Stimulated activated CD4-positive, alpha-beta T cell treated with anti-CD3 and anti-CD28 coated beads, TNF-alpha, amount 100 ng/mL, for 24 hours (primary cell): ENCODE measurements at places on chromosomes 5 and 9.

- no peak for DNase-seq
Measured at GRCh38 chr9:69122549-69123141, 51.4 kb upstream of the TJP2 start.

DNA sequence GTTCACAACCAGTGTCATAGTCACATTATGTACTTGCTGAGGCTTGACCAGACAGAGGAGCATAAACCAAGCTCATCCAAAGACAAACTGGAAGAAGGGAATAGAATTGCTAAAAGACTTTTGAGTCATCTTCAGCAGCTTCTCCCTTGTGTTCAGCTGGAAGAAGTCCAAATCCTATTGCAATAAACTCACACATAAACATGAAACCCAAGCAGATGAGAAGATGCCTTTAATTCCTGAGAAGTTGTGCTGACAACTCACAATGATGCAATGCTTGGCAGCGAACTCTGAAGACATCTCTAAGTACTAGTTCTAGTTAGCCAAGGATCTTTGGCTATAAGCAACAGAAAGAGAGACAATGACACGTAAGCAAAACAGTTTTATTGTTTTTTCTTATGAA, 642.1 kb downstream of the KCTD16 start:
- no peak for DNase-seq

- DNase-seq: no peak
Measured at GRCh38 chr9:114804505-114804904, 1.3 kb downstream of the TNFSF15 start.

DNA sequence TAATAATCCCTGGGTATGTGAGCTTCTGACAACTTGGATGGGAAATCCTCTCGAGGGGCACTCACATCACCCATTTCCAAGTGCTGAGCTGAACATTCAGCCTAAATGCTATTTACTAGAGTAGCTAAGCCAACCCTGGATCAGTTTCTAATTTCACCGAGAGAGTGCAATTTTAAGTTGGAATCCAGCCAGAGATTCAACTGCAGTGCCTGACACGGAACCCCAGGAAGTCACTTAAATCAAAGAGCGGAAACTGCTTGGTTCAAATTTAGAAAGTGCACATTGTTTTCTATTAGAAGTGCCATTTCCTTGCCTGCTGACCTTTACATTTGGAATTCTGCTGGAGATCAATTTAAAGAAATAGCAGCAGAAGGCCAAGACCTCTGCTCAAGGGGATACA, 8.8 kb downstream of the SPRY4 start:
- DNase-seq: no peak

GRCh38 chr5:131857388-131857787, 60.6 kb upstream of the FNIP1 start:
- DNase-seq: no peak

DNA sequence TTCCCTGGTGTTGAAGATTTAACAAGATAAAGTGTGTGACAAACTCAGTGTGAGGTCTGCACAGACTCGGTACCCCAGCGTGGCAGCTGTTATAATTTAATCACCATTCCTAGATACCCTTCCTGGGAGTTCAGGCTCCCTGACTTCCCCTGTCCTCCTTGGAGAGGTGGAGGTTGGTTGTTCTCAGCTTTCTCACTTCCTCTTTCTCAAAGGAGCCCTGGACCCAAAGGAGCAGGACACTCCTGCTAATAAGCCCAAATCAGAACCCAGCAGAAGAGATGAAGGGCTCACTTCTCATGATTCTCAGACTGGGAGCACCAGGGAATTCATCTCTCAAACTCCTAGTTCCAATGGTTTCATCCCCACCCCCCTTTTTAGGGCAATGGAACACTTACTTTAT, 58.2 kb downstream of the GTF3C4 start:
- DNase-seq: no peak

DNA sequence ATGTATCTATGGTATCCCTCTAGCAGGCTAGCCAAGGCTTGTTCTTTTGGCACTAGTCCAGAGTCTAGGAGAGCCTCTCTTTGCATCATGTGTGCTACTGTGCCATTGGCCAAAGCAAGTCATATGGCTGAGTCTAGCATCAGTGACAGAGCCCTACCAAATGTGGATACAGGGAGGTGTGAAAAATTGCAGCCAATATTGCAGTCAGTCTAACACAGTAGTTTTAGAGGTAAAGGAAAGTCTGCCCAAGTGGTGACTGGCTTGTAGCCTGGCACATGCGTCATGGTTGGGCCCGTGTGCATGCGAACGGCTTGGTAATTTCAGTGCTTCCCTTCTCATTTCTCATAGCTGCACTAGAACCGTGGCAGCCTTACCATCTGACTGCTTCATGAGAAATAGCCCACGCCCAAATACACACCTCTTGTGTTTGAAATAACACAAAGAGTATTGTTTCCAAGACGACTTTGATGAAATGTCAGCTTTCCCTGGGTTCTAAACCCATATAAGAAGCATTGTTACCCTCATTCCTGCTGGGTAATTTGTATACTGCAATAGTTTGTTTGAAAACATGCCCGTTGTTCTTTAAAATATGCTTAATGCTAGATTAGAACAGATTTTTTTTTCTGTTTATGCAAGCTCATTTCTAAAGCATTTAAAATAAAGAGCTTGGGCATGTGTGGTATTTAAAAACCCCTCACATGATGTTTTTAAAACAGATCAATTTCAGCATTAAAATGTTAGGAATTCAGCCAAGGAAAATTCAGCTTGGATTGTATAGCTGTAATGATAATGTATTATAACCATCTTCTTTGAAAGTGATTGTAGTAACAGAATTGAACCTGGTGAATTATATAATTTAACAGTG, 113.2 kb downstream of the TLE4 start:
- no peak for DNase-seq

- no peak for DNase-seq
Measured at GRCh38 chr9:14260101-14260500, 53.8 kb downstream of the NFIB start.

GRCh38 chr5:180532268-180532667, 38.1 kb downstream of the CNOT6 start:
- no peak for DNase-seq

GRCh38 chr5:21806943-21807342, 1046.2 kb downstream of the CDH12 start:
- no peak for DNase-seq

DNA sequence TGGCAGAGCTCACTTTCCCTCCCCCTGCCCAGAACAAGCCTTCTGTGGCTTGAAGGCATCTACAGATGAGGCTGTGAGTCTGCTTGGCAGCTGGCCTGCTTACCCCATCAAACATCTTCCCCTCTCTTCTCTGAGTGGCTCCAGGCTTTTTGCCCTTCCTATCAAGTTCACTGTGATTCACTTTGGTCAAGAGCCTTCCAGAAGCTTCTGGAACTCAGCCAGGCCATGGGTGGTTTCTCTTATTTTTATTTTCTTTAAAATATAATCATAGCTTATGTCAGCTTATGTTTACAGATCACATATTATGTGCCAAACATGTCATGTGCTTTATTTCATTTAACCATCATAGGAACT, 267.0 kb downstream of the SEC61B start:
- DNase-seq: no peak

DNA sequence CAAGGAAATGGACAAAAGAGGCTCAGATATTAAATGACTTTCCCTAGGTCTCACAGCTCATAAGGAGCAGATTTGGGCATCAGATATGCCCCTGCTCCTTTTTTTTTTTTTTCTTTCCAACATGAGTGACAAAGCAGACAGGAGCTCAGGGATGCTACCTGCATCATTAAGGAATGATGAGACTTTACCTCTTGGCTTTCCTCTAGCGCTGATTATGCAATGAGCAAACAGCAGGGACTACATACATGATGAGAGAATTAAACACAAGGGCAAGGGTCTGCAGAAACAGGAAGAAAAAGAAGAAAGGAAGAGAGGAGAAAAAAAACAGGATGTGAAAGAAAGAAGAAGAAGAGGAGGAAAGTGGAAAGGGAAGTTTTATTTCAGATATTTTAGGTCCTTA, 179.9 kb downstream of the PPP2R2B start:
- no peak for DNase-seq

- DNase-seq: no peak
Measured at GRCh38 chr5:83844449-83845068, 123.9 kb upstream of the HAPLN1 start.

GRCh38 chr5:173201636-173202265, 33.3 kb downstream of the NKX2-5 start:
- DNase-seq: no peak

GRCh38 chr9:70534471-70534870, 120.0 kb upstream of the KLF9 start:
- no peak for DNase-seq

DNA sequence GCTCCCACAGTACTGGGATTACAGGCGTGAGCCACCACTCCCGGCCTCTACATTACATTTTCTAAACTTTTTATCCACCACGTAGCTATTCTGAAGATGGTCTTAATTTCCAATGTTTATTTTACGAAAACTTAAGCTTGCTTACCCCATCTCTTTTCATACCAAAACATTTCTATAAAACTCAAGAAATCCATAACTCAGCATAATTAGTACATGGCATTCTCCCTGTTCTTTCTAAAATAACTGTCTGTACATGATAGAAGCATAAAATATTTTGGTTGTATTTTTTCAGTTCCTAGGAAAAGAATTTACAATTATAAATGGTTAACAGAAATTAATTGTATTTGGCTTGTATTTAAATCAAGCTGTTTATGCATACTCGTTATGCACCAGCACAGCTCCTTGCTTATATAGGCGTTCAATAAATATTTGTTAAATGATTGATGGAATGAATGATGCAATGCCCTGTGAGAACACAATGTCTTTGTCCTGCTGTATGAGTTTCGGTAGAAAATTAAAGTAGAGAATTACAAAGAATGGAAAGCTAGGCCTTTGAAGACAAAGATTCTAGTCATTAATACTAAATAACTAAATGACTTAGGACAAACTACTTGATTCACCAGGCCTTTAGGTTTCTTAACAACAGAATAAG, 384.2 kb downstream of the EFNA5 start:
- no peak for DNase-seq

DNA sequence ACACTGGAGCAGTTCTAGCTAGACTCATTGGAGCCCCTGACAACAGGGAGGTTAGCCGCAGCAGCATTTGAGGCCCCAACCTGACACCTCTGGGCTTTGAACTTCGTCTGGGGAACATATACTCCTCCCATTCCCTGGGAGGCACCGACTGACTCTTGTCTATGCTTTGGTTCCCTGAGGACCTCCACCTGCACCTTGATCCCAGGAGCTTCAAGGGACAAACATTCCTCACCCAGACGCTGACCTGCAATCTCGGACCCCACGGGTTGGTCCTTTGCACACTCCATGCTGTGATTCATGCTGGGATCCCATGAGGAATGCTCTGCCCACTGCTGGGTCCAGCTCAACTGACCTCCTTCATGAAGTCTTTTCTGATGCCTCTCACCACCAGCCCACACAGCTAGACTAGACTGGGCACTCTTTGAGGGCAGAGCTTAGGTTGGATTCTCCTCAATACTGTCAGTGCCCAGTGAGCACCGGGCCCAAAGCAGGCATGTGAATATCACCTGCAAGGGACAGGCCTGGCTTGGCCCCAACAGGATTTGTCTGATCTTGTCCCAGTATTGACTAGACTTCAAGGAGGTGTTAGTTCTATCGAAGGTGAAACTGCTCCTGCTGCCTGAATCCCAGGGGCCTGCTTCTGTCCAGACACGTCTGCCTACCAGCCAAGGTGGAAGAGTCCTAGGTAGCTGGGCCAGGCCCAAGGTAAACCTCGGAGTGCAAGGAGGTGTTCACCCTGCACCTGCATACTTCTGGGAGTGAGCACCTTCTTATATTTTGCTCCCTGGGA, 51.8 kb upstream of the ZBTB43 start:
- no peak for DNase-seq

DNA sequence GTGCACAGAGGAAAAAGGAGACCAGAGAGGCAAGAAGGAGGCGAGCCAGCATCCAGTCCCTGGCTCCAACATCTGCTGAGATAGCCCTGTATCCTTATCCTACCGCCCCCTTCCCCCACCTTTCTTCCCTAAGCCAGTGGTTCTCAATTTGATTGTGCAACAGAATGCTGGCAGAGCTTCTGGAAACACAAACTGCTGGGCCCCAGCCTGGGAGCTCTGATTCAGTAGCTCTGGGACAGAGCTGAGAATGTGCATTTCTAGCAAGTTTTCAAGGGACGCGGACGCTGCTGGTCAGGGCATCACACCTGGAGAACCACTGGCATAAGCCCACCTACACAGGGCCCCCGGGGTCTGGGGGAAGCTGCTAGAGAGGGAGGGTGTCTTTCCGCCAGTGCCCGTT, 21.1 kb downstream of the AK8 start:
- DNase-seq: no peak

DNA sequence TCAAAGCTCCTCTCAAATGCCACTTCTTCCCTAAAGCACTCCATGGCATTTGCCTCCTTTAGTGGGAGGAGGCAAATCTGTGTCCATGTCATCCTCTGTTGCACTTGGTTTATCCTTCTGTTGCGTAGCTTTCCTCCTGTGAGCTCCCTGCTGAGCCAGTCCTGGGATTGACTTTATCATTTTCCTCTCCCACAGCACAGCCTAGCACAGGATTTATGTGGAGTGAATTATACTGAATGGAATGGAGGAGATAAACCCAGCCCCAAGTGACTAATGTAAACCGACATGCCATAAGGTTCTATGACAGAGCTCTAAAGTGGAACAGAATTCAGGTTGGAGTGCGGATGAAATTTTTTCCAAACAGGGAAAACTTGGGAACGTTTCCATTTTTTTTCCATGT, 26.4 kb upstream of the TOMM5 start:
- no peak for DNase-seq

GRCh38 chr5:179382486-179382885, 37.2 kb upstream of the ADAMTS2 start:
- DNase-seq: no peak

DNA sequence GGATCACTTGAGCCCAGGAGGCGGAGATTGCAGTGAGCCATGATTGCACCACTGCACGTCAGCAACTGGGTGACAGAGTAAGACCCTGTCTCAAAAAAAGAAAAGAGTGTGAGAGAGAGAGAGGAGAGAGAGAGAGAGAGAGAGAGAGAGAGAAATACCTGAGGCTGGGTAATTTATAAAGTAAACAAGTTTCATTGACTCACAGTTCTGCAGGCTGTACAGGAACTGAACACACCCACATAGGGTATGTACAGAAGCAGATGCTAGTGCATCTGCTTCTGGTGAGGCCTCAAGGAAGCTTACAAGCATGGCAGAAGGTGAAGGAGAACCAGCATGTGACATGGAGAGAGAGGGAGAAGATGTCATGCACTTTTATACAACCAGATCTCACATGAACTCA, 46.4 kb upstream of the CHD1 start:
- no peak for DNase-seq

GRCh38 chr9:6439051-6439703, 26.2 kb downstream of the UHRF2 start:
- no peak for DNase-seq

GRCh38 chr9:97842960-97843359, 10.1 kb upstream of the FOXE1 start:
- no peak for DNase-seq

- DNase-seq: no peak
Measured at GRCh38 chr9:110426052-110426709, 88.5 kb upstream of the TXNDC8 start.

GRCh38 chr9:117088786-117089185, 326.1 kb downstream of the ASTN2 start:
- DNase-seq: no peak

- no peak for DNase-seq
Measured at GRCh38 chr9:131633491-131634031, 88.2 kb downstream of the PRRT1B start.
